ENCODE measurements at places on chromosomes 4 and X.

DNA sequence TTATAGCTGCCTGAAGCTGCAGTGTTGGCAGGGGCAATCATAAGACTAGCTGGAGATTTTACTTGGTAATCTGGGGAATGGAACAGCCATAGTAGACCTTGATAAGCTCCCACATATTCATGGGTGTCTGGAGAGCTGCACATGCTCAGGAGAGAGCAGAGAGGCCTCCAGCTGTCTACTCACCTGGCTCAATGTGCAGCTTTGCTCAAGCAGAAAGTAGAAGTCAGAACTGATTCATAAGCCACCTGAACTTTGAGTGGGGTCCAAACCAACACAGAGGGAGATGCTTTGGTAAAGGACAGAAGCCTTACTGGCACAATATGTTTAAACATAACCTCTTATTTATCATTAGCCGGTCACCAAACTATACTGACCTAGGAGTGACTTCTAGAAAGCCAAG lies 54.4 kb downstream of the KDM6A start:
- no peak for DNase-seq

GRCh38 chrX:108420481-108420880 lies 17.7 kb downstream of the COL4A6 start:
- no peak for DNase-seq

DNA sequence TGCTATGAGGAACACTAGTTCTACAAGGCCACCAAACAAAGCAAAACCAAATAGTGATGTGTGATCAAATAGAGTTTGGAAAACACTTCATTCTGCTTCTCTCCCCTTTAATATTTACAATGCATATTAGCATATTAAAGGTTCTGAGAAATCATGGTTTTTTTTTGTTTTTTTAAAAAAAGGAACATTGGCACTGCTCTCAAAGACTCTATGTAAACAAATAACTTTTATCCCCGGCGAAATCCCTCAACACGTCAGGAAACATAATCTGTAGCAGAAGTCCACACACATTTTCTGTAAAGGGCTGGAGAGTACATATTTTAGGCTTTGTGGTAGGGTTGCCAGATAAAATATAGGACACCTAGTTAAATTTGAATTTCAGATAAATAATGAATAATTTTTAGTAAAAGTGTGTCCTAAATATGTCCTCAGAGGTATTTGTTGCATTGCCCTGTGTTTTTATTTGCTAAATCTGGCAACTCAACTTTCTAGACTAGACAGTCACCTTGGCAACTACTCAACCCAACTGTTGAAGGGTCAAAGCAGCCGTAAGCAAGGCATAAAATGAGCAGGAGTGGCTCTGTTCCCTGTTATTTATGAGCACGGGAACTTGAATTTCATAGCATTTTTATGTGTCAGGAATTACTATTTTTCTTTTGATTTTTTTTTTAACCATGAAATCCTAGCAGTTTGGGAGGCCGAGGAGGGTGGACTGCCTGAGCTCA lies 8.6 kb downstream of the SPATA4 start:
- no peak for DNase-seq

- no peak for DNase-seq
Measured at GRCh38 chr4:181701894-181702293, 541.3 kb upstream of the TENM3 start.

DNA sequence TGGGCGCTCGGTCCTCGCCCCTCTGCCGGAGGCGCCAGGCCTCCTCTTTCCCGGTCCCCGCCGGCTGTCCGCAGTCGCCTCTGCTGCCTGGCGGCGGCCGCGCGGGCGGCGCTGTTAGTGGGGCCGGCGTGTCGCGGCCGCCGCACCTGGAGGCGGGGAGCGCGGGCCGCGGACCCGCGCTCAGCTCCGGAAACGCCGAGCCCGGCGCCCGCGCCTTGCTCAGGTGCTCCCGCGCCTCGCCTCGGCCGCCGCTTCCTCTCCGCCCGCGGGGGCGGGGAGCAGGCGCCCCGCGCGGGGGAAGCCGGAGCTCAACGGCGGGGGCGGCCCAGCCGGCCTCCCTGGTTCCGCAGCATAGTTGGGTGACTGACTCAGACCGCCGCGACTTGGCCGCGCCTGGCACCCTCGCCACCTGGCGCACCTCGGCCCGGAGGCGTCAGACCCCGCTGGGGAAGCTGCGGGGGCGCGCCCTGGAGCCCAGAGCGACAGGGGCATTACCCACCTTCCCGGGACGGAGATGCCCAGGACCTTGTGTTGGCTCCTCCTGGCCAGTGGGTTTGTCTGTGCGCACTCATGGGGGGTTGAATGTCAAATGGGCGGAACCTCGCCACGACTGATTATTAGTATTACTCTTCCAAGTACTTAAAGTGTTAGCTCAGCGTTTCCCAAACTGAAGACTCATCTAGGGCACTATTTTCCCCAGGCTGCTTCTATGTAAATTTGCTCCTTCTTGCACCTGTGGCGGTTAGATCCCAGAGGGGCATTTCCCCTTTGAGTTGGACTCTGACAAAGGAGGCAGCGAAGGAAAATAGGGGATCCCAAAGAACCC lies at the start of gene ARAP2:
Gene ARAP2 (minus strand): TSS at position 258 of the 826 bp plus-strand sequence. CDS start 15,028 bp downstream, outside the sequence.
- DNase-seq = peak; percentile 71

DNA sequence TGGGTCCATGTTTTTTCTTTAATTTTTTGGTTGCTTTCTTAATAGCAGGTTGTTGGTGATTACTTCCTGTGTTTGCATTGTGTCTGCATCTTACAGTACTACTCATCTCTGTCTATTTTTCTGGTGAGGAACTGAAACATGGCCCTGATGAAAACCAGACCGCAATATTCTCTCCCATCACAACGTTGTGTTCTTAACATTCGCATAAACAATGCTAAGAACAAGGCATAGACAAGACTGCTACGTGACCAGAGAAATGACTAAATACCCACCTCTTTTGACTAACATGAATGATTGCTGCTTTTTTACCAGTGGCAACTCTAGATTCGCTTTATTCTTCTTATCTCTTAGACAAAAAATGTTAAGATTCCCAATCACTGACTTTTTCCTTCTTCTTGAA lies 179.1 kb downstream of the GC start:
- DNase-seq = no peak

GRCh38 chrX:76228499-76228898 lies 55.6 kb downstream of the PBDC1 start:
- DNase-seq = no peak

DNA sequence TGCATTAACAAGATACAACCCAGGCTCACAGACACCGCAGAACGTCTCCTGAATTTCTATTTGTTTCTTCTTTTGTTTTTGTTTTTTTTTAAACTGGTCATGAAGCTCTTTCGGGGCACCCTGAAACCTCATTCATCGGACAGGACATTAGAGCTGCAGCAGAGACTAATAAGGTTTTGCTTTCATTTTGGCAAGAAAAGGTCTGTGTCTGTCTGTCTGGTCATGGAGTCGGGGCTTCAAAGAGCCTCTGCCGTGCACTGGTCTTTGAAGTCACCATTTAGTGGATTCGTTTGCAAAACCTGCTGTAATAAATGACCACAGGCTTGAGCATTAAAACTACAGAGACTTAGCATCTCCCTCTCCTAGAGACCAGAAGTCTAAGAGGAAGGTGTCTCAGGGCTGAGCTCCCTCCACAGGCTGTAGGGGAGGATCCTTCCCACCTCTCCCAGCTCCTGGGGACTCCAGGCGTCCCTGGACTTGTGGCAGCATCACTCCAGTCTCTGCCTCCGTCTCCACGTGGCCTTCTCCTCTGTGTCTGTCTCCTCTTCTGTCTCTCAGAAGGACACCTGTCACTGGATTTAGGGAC lies 247.5 kb downstream of the CRLF2 start:
- peak; percentile 8 for DNase-seq

GRCh38 chr4:6886886-6887285 lies 22.7 kb upstream of the TBC1D14 start:
- no peak for DNase-seq

DNA sequence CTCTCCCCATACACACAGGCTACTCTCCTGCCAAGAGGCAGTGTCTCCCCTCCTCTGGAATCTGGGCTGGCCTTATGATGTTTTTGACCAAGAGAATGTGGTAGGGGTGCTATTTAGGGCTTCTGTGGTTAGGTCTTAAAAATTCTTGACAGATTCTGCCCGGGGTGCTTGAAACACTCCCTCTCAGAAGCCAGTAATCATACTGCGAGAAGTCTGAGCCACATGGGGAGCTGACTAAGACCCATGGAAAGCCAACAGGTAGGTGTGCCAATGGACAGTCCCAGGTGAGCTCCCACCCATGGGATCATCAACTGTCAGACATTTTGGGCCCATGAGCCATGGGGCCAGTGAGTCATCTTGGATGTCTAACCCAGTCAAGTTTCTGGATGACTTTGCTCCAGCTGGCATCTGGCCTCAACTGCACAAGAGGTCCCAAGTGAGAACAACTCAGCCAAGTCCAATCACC lies 315.7 kb downstream of the FBXW7 start:
- no peak for DNase-seq

GRCh38 chr4:135921081-135921480 lies 1611.2 kb downstream of the PCDH18 start:
- DNase-seq = no peak

GRCh38 chr4:132556316-132556715 lies 592.8 kb upstream of the PCDH10 start:
- DNase-seq = no peak

- DNase-seq = peak; percentile 92
Measured at GRCh38 chrX:115344885-115345614, 55.5 kb downstream of the LUZP4 start.

GRCh38 chrX:129744861-129745321 lies 6.1 kb downstream of the XPNPEP2 start:
- no peak for DNase-seq

DNA sequence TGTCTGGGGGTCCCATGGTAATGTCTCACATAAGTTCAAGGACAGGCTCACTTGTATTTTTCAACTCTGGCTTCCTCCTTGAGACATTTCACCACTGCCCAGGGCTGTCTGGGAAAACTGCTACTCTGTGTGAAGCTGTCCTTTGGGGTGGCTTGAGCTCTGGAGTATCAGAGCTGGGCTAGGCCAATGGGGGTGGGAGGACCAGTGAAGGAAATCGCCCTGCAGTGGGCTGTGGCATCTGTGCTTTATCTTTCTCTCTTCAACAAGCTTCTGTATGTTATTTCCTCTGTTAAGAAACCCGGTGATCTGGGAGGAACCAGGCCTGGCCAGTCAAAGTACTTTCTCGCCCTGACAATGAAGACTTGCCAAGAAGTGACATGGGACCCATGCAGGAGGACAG lies 87.4 kb downstream of the SMIM20 start:
- no peak for DNase-seq

DNA sequence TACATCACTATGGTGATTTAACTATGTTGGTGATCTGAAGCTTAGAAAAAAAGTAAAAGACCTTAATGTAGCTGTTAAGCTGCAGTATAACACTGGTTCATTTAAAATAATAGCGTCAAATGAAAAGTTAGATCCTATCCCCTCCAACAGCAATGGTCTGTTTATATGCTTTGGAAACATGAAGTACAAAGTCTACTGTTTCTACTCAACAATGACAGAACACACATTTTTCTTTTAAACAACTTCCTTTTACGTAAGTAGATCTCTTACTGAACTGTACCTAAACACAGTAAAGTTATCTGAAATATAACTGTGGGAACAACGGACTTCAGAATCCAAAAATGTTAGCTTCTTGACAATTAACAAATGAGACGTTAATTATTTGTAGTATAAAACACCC lies 35.3 kb downstream of the BOD1L1 start:
- no peak for DNase-seq

GRCh38 chr4:51866835-51867234 lies 23.9 kb downstream of the DCUN1D4 start:
- DNase-seq = no peak

DNA sequence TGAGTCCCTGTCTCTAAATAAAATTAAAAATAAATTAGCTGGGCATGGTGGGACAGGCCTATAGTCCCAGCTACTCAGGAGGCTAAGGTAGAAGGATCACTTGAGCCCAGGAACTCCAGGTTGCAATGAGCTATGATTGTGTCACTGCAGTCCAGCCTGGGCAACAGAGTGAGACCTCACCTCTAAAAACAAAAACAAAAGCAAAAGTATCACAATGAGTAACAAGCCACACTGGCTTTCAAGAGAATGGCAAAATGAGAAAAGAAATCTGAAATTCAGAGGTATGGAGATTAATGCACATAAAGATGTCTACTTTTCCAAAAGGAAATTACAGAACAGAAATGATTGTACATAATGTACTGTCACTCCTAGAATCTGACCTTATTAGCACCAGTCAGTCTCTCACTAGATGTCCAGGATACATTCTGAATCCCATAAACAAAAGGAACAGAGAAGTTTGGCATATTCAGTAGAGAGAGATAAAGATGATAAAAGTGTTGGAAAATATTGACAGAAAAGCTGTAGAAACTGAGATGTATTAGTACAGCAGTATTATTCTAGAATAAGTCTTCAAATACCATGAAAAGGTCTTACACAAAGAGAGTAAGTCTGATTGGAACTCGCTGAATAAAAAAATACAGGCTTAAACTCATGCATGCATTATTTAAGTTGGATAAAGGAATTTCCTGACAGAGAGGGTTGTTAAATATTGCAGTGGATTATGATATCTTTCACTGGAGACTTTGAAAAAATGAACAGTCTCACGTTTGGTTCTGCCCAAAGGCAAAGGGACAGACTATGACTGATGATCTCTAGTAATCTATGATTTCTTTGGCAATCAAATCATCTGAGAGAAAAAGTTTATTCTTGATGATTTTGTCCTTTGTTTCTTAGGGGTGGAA lies 102.5 kb downstream of the SH3RF1 start:
- DNase-seq = no peak

GRCh38 chr4:40309250-40309774 lies 25.8 kb upstream of the CHRNA9 start:
- DNase-seq = peak; percentile 94

- DNase-seq = no peak
Measured at GRCh38 chr4:41065434-41066006, 148.8 kb downstream of the APBB2 start.

GRCh38 chrX:2933125-2933900 lies 4.2 kb upstream of the ARSD start:
- DNase-seq = no peak

DNA sequence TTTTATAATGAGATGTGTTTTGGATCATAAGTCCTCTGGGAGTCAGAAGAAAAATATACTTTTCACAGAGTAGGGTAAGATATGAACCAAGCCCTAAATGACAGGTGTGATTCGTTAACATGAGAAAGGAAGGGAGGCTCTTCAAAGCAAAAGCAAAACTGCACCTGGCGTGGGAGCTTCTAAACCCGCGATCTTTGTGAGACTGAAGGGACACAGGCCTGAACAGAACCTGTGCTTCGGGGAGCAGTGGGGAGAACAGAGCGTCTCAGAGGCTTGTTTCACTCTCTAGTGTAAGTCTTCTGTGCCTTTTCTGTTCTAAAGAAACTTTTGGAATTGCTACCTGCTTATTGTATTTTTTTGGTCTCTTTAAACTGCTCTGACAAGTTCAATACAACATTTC lies 30.2 kb upstream of the CYP4V2 start:
- DNase-seq = no peak

GRCh38 chrX:130330146-130330545 lies 9.6 kb upstream of the SLC25A14 start:
- no peak for DNase-seq

- DNase-seq = no peak
Measured at GRCh38 chr4:182807767-182808548, 109.2 kb downstream of the DCTD start.

- DNase-seq = no peak
Measured at GRCh38 chrX:45035071-45035470, 162.1 kb downstream of the KDM6A start.
